ENCODE measurements at places on chromosomes 6 and 20.

DNA sequence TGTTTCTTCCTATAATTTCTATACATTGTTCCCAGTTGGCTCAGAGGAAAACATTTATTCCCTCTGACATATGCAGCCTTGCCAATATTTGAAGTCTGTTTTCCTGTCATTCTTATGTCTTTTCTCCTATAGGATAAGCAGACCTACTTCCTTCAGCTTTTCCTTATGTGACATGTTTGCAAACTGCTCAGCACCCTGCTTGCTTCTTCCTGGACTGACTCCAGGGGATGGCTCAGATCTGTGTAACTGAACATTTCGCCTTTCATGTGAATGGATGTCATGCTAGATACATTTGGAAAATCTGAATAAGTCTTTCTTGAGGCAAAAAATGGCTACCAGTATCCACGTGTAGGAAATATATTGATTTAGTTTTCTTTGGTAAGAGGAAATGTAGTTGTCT lies 113.2 kb downstream of the CARMIL1 start:
- DNase-seq: no peak

GRCh38 chr6:157769776-157770426 lies 53.1 kb upstream of the SNX9 start:
- no peak for DNase-seq

- DNase-seq: no peak
Observed at GRCh38 chr6:159059141-159059540, 14.3 kb upstream of the TAGAP start.

- no peak for DNase-seq
Observed at GRCh38 chr20:54172856-54173652, 732 bp downstream of the CYP24A1 start.

- no peak for DNase-seq
Observed at GRCh38 chr6:82057846-82058554, 189.5 kb downstream of the IBTK start.

- DNase-seq: no peak
Observed at GRCh38 chr6:21039926-21040325, 505.7 kb downstream of the CDKAL1 start.

- no peak for DNase-seq
Observed at GRCh38 chr6:150024646-150025155, 631 bp downstream of the RAET1L start.

- no peak for DNase-seq
Observed at GRCh38 chr20:63782521-63782971, 43.0 kb downstream of the SLC2A4RG start.

GRCh38 chr6:13488015-13488895 lies 855 bp upstream of the GFOD1 start:
- DNase-seq: no peak

DNA sequence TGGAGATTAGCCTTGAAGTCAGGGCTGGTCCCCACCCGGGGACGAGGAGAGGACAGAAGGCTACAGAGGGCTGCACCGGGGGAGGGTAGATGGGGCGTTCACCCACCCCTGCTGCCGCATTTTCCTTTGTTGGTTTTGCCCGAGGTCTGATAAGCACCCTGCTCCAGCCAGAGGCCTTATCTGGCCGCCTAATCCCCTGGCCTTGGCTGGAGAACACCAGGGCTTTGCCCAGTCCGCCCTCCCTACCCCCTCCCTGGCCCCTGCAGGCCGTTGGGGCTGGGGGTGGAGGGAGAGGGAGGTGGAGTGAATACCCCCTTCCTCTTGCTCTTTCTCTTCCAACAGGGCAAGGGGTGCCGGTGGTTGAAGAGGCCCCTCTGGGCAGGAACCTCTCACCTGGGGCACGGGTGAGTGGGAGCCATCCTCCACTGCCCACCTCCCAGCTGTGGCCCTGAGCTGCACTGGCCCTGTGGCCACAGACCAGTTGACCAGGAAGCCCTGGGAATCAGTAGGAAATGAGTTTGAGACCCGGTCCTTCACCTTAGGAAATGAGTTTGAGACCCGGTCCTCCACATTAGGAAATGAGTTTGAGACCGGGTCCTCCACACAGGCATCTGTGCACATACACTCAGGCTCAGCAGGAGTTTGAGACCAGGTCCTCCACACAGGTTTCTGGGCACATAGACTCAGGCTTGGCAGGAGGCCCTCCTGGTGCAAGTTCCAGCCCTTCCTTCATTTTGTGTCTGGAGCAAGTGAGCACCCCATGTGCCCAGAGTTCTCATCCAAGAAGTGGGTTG lies 12.0 kb upstream of the GATA5 start:
- DNase-seq: no peak

DNA sequence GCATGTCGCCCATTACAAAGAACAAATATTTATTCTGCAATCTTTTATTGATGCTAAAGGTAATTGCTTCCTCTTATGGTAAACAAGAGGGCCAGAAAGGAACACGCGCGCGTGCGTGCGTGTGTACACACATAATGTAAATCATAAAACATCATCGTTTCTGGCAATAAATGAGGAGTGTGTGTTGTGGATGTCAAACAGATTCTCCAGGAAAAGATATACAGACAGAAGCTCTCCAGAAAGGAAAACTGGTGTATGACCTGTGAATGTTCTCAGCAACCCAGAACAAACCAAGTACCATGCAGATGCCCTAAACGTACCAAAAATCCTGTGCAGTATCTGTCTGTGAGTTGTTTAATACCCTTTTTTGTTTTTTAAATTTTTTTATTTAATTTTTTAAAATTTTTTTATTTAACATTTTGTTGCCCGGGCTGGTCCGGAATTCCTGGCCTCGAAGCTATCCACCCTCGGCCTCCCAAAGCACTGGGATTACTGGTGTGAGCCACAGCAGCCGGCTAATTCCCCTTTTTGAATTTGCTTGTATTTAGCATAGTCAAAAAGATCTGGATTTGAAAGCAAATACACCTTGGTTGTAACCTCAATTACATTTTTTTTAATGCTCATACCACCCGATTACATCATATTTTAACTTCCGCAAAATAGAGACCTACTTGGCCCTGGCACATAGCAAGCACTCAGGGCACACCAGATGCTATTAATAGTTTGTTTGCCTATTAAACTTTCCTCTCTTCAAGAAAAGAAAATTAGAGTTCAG lies 909 bp upstream of the NUDT3 start:
- no peak for DNase-seq

GRCh38 chr6:82144007-82144851 lies 103.3 kb downstream of the IBTK start:
- DNase-seq: no peak

- DNase-seq: peak; percentile 28
Observed at GRCh38 chr20:22312744-22313346, 271.5 kb downstream of the FOXA2 start.

- DNase-seq: no peak
Observed at GRCh38 chr6:123168892-123169773, 173.1 kb downstream of the CLVS2 start.

GRCh38 chr6:118467181-118467580 lies 80.9 kb upstream of the PLN start:
- DNase-seq: no peak

DNA sequence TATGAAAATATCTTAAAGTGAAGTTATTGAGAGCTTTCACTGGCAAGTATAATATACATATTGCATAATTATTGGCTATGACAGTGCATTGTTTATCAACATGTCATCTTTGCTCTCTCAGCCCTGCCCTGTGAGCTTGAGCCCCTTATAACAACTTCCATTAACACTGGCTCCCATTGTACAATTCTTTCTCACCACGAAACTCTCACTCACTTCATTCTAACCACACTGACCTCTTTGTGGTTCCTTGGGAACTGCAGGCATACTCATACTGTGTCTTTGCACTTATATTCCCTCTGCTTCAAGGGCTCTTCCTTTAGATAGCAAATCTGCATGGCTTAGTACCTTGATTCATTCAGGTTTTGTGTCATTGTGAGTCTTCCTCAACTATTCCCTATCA lies 411.8 kb downstream of the CDKAL1 start:
- no peak for DNase-seq

- no peak for DNase-seq
Observed at GRCh38 chr20:20076297-20077065, 24.1 kb downstream of the CFAP61 start.

DNA sequence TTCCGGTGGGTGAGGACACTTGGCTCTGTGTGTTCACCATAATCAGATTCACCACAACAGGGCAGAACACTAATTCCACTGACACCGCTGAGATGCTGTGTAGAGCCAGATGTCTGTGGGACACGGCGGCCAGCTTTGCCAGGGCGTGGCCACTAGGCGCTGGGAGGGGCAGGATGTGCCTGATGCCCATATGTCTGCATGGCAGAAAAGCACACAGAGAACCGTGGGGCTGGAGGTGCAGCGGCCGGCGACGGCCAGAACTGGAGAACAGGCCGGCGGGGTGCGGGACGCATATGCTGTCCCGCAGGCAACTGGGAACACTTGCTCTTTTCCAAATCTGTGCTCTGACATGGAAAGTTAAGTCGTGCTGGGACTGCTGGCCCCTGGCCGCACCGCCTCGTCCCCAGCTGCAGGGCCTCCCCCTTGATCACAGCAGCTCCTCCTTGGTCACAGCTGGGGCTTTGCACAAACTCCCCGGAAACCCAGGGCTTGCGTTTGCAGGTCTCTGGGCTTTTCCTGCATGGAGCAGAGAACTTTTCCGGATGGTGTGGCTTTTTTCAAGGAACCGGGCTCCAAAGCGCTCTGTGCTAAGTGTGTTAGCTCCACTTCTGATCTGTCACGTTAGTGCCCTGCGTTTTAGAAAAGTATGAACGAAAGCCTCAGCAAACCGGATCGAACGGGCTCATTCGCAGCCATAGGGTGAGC lies 31.1 kb downstream of the NTSR1 start:
- no peak for DNase-seq

DNA sequence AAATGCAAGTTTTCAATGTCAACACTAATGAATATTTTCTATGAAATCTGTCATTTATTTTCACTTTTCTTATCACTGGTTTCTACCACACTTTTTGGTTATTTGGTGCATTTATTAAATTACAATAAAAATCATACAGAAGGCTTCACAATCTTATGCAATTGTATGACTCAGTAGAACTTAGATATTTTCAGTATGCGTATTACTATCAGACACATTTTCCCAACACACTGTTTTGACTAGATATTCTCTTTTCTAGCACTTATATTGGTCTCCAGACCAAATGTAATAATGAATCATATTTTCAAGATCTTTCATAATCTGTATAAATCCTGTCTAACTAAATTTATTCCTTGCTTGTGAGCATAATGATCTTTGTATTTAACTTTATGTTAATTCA lies 74.1 kb downstream of the FAM83B start:
- DNase-seq: no peak

DNA sequence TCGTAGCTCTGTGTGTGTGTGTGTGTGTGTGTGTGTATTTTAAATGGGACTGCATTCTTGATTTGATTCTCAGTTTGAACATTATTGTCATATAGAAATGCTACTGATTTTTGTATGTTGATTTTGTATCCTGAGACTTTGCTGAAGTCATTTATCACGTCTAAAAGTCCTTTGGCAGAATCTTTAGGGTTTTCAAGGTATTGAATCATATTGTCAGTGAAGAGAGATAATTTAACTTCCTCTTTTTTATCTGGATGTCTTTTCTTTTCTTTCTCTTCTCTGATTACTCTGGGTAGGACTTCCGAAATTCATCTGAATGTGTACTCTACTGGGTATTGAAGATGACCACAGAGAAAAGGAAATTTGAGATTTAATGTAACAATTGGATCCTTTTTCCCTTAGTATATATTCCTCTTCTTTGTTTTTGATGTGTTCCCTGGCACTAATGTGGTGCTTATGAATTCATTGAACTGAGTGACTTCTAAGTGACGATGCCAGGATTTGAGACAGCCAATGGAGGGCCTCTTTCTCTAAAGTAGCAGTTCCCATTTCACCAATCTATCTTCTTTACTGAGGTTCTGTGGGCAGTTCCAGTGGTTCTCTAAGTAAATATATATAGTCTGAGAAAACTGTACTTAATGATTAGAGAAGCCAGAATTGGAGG lies 47.6 kb downstream of the TNFAIP3 start:
- DNase-seq: no peak

GRCh38 chr20:48115502-48115901 lies 330.2 kb upstream of the SULF2 start:
- DNase-seq: no peak

- DNase-seq: no peak
Observed at GRCh38 chr6:107545763-107546162, 55.8 kb downstream of the SOBP start.
